HAP-1 (cell line): ENCODE measurements at places on chromosomes 7 and 10.
A peak's percentile ranks its signal among the peaks of the same experiment; 100 is the strongest.

DNA sequence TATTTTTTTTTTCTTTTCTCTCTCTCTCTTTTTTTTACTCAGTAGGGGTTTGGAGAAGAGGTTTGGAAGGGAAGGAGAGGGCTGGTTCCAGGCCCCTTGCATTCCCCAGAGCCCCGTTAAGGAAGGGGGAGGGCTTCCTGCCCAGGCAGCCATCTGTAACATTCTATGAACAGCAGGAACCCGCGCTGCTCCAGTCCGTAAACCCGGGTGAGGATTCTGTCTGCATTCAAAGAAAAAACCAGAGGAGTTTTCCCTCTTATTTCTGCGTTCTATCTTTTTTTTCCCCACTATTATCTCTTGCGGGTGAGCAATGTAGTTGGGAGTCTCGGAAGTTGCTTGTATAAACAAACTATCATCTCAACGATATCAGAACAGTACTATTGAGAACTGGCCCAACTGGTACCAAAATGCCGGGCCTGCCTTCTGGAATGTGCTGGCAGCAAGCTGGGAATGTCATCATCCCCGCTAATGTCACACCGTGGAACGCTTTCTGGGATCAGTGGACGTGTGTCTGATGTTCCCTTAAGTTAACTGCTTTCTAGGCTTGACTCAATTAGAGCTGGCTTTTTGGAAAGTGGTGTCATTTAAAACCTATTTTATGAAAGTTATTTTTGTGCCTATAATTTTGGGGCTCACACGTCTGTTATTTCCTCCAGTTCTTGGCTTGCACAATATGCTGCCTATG is 153.1 kb upstream of the MEOX2 start:
- DNase-seq: no peak

DNA sequence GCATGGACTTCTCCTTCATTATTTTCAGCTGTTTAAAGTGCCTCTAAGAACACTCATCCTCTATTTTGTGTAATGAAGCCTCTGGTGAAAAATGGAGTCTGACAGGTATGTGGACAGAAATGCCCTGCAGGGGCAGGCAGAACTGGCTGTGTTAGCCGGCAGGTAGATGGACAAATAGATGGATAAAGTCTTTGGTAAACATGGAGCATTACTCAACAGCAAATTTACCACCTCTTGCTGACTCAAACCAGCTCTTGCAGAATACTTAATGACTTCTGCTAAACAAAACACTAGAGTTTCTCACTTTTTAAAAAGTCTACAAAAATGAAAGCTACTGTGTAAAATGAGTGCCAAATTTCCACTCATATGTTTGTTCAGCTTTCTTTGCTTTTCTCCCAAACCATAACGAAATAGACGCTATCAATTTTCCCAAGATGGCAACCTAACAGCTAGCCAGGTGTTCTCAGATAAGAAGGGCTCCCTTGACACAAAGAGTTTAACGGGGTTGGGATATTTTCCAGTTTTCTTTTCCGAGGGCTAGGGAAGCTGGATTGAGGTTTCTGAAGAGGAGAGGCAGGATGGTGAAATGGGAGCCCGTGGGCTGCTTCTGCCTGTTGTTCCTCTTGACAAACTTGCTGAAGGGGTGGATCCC is 71.9 kb upstream of the HABP2 start:
- DNase-seq: no peak

DNA sequence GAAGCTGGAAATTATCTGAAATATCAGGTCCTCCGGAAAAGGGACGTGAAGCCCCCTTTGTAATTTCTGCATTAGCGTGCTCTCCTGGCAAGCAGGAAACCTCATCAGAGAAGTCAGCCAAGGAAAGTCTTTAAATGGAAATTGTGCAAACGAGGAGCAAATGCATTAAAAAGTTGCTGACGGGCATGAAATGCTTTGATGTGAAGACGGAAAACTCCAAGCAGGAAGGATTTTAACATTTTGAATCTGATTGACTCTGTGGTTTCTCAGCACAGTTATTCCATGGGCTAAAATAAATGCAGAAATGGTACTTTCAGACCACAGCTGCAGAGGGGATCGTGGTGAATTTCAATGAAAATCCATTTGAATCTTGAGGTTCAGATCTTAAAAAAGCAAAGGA is 167.8 kb downstream of the AHR start:
- DNase-seq: no peak

DNA sequence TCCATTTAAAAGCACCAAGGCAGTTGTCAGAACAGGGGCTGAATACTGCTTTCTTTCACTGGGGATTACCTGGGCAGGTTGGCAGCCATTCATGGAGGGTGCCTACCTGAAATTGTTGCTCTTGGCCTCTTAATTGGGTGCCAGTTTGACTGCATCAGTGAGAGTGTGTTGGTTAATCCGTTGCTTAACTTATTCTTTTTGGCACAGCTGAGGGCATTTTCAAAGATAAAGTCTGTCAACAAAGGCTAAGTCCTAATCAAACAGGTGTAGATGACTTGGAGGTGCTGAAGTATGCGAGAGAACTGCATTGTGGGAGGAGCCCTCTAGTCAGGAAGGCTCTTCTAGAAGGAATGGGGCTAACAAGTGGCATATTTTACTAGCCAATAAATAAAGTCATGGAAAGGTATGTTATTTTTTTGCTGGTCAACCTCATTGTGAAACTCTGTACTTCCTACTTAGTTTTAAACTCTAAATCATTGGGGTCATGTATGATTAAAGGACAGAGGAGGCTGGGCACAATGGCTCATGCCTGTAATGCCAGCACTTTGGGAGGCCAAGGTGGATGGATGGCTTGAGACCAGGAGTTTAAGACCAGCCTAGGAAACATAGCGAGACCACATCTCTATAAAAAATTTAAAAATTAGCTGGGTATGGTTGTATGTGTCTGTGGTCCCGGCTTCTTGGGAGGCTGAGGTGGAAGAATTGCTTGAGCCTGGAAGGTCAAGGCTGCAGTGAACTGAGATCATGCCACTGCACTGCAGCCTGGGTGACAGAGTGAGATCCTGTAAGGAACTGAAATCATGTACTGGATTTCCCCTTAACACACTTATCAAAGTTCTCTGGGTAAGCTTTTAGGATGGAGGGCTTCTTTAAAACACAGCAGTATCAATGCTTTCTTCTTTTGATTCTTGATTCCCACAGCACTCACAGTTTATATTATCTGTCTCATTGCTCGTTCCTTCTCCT is 134.1 kb downstream of the LRMDA start:
- no peak for DNase-seq

DNA sequence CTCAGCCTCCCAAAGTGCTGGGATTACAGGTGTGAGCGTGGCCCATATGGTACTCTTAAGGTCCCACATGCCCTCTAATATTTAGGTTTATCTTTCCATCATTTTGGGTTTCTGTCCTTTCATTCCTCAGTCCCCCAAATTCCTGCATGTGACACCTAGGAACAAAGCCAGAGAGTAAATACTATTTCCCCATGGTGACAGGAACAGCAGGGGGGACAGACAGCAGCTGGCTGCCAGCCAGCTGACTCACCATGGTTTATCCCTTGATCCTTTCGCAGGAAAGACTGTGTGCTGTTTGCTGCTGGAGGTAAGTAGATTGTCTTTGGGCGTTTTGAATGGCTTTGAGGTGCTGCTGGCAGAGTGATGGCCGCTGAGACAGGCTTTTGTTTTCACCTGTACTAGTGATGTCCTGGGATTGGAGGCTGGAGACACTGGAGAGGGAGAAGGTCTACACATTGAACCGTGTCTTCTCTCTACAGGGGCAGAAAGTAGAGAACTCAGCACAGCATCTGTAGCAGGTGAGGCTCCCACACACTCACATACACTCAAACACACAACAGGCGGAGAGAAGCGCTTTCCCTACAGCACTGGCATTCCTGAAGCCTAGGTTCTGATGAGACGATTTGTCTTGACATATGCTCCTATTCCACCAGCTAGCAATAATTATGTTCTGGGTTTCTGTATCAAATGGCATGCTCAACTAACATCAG is 83.7 kb upstream of the EFCAB10 start:
- peak; percentile 53 for DNase-seq

DNA sequence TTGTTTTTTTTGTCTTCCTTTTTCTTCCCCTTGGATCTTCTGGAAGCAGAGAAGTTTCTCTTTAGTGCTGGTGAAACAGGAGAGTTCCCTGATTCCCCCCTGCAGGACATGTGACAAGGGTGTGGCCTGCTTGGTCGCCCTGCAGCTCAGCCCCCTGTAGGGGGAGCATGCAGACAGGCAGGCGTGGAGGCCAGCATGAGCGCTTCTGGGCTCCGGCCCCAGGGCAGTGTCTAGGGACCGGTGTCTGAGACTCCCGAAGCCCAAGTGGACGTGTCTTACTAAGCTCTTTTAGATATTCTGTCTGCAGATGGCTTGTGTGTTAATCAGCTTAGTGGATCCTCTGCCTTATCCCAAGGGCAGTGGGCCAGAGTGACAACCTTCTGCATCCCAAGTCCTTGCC is 26.1 kb downstream of the PRSS58 start:
- DNase-seq: peak; percentile 46

DNA sequence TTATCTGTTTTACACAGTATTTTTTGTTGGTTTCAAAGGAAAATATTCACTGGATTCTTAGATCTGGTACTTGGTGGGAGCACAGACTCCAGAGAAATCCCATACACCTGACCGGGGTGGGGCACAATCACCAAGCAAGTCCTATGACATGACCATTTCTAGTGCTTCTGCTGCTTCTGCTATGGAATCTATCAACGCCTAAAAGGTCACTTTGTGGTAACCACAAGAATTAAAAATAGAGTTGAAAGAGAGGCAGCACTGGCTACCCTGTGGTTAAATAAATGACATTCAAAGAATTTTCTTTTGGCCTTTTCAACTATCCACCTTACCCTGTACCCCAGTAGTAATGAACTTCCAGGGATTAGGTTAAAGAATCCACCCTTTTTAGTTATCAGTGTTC is 329.9 kb upstream of the VWC2 start:
- DNase-seq: no peak

DNA sequence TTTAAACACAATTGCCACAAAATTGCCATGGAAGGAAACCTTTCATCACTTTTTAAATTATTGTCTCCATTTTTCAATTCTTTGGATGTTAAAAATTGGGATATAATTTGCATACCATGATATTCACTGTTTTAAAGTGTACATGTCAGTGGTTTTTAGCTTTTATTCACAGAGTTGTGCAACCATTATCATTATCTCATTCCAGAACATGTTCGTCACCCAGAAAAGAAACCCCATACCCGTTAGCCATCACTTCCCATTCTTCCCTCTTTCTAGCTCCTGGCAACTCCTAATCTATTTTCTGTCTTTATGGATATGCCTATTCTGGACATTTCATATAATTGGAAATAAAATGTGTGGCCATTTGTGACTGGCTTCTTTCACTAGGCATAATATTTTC is 260.3 kb upstream of the FERD3L start:
- DNase-seq: no peak
